ENCODE measurements at places on chromosomes 2 and 18.

DNA sequence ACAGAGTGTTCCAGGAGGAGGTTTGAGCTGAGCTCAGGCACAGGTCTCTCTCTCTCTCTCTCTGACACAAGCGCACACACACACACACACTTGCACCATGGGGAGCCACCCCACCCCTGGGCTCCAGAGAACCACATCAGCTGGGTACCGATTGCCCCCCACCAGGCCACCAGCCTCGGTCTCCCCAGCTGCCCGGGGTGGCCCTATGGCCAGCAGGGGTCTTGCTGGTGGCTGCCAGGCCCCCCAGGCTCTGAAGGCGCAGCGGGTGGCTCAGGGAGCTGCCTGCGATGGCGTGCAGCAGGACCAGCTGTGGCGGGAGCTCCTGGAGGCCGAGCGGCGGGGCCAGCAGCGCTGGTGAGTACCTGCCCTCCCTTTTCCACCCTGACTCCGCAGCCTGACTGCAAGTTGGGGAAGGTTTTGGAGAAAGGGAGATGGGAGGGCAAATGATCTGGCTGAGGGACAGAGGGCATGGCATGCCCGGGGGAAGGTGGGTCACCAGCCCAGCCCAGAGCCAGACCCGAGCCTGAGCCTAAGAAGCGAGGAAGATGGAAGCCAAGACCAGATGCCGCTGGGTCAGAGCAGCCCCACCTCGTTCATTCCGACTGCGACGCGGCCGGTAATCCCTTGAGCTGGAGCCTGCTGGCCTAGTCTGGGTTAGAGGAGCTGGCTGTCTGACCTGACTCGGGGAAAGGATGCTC, 21.9 kb upstream of the SLC66A3 start:
- no peak for DNase-seq

DNA sequence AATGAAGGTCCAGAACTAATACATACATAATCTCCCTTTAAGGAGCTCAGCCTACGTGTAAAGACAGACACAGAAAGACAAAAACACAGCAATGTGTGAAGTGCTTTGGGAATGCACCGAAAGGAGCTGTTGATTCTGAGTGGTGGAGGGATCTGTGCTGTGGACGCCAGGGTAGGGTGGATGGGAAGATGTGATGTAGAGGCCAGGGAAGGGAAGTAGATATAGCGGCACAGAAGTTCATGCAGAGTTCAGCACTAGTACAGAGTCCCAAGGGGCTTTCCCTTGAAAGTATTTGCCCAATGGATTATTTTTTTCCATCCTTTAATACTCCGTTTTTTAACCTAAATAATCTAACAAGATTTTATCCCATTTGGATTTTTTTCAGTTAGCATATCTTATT, 32.1 kb upstream of the DOCK10 start:
- no peak for DNase-seq

- no peak for DNase-seq
Observed at GRCh38 chr2:215557701-215558100, 121.8 kb upstream of the FN1 start.

DNA sequence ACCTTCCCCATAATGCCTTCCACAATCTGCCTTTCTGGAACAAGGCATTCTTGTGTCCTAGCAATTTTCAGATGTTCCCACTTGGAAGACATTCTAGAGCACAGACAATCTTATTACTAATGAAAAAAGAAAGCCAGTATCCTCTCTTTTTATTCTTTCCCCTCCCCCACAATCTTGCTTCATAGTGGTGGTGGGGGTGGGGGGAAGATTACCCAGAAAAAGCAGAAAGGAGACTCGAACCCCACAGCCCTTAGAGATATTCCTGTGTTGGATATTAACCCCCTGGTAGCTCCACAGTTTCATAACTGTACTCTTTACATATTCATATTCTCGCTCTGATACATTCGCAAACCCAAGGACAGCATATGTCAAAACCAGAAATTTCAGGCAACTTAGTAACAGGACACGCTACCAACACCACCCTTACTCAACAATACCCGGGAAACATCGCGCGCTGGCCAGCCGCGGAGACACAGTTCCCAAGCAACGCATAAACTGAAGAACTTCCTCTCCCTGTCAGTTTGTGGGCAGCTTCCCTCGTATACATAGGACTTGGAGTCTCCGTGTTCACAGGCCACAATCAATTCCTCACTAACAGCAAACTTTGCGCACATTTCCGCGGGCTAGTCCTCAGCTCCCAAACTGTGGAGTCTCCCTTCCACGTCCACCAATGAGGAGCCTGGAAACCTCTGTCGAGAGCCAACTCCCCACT, 793 bp downstream of the NR4A2 start:
- DNase-seq, result peak; percentile 64

GRCh38 chr2:218618102-218618860, 10.6 kb downstream of the PLCD4 start:
- no peak for DNase-seq

DNA sequence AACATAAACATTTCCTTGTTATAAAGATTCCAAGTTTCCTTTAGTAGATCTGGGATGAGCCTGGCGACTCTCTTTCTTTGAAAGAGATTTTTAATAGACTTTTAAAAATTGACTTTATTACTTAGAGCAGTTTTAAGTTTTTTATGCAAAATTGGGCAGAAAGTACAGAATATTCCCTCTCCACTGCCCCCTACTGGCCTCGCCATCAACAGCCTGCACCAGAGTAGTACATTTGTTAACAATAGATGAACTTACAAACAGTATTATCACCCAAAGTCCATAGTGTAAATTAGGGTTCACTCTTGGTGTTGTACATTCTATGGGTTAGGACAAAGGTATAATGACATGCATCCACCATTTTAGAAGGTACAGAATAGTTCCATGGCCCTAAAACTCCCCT, 3.9 kb downstream of the MAP3K19 start:
- DNase-seq, result no peak

DNA sequence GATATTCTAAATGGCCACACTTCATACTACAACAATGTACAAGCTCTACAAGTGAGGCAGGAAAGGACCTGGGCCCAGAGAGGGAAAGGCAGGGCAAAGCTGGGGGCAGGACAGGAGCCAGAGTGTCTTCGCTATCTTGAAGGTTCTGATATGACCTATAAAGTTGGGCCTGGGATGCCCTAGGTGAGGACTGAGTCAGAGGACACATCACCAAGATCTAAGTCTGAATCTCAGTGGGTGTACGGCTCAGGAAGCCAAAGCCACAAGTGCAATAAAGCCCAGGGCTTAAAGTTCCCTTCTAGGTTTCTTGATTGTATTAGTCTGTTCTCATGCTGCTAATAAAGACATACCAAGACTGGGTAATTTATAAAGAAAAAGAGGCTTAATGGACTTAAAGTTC, 219.1 kb downstream of the ALK start:
- DNase-seq, result no peak

- DNase-seq, result no peak
Observed at GRCh38 chr2:100266126-100266525, 56.2 kb downstream of the LONRF2 start.

DNA sequence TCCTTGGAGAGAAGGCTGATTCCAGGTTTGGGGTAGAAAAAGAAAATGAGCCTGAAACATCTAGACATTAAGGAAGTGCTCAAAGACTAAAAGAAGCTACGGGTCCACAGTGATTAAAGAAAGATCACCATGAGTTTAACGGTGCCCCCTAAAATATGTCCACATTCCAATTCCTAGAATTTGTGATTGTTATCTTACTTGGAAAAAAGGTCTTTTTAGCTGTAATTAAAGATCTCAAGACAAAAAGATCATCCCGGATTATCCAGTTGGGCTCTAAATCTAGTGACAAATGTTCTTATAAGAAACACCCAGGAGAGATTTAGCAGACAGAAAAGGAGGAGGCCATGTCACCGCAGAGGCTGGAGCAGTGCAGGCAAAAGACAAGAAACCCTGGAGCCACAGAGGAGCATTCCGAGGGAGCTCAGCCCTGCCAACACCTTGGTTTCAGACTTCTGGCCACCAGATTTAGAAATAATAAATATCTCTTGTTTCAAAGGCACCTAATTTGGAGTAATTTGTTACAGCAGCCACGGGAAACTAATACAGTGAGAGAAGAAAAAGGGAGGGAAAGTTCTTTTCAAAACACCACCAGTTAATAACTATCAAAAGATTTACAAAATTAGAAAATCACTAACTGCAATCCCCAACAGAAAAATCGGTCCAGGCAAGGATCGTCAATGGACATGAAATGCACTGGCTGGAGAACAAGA, 8.5 kb downstream of the UXS1 start:
- DNase-seq, result no peak

GRCh38 chr2:121209014-121209610, 75.9 kb downstream of the TFCP2L1 start:
- DNase-seq, result no peak

GRCh38 chr18:76725445-76725844, 96.9 kb upstream of the ZNF236 start:
- no peak for DNase-seq

GRCh38 chr2:167127135-167127534, 238.9 kb downstream of the XIRP2 start:
- peak; percentile 10 for DNase-seq

DNA sequence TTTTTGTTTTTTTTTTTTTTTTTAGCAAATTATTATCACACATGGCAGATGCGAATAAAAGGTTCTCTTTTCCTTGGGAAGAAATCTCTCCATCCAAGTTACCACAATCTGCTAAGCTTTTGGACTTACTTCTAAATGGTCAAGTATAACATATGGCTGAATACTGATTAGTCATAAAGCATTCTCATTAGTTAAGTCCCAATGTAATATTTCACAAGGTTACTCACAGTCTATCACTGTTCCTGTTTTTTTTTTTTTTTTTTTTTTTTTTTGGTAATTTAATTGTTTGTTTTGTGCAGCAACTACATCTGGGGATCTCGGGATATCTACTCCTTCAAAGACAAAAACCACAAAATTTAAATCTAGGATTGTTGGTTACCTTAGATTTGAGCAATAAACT, 771.7 kb downstream of the CPS1 start:
- peak; percentile 3 for DNase-seq

DNA sequence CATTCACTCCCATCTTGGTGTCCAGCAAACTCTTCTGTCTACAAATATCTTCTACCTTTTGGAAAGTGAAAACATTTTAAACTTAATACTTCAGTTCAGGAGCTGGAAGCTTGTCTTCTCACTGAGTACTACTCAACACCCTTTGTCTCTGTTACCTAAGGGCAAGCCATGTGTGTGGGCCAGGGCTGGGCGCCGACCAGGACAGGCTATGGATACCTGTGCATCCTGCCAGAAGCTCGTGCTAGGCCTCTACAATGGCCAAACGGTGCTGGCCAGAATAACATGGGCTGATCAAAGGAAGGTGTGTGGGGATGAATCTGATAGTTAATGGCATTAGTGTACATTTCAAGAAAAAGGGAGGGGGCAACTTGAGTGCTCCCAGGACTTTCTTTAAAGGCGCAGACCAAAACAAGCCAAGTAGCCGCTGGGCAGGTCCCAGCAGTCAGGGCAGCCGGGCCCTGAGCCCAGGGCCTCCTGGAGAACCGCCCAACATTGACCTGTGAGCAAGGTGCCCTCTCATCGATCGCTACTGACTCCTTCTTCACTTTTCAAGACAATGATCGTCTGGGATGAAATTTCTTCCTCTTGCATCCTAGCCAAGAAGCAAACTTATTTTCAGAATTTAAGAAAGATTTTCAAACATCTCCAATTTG, 29.0 kb upstream of the ID2 start:
- DNase-seq, result no peak

DNA sequence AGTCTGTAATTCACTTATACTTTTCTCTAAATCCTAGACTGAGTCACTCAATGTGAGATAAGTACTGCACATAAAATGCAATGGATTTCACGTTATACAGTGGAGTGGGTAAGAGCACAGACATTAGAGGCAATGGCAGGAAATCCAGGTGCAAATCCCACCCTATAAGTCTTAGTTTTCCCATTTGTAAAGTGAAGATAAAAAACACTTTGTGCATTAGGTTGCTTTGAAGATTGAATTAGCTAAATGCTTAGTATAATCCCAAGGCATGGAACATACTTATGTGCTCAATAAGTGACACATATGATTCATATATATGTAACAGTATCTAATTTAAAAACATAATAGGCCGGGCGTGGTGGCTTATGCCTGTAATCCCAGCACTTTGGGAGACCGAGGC, 10.5 kb downstream of the ACTG2 start:
- DNase-seq, result no peak

DNA sequence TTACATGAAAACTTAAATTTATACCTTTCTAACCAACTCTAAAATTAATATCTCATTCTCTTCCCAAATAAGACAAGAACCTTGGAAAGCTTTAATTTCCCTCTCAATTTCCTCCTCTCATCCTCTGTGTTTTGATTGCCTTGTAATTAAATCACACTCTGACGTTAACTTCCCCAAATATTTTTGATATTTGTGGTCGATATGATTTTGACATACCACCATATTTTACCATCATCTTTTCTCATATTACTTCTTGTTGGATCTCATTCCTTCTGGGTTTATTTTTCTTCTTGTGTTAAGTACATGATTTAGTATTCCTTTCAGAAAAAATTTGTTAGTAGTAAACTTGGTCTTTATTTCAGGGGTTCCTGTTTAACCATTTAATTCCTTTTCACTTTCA, 69.6 kb downstream of the RDH14 start:
- DNase-seq, result no peak

DNA sequence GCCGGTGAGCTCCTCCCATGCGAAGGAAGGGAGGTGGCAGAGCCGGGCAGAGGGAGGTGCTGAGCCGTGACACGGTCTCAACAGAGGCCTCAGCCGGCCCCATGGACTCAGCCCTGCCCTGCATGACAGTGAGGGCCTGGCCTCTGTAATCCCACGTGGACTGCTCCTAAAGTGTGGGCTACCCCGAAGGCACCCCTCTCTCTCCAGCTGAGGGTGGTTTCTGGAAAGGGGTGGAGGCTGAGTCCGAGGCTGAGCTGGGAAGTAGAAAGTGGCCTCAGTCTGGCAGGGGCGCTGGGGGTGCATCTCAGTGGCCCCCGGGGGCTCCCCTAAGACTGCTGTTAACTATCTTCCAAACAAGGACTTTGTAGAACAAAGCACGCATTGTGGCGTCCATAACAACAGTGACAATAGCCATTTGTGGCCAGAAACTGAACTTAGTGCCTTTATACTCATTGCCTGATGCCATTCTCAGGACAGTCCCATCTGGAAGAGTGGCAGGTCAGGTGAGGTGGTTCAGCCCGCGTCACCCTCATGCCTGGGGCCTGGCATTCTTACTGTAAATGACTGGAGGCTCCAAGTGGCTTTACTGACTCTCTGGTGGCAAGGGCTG, 192.4 kb downstream of the TWIST2 start:
- no peak for DNase-seq

DNA sequence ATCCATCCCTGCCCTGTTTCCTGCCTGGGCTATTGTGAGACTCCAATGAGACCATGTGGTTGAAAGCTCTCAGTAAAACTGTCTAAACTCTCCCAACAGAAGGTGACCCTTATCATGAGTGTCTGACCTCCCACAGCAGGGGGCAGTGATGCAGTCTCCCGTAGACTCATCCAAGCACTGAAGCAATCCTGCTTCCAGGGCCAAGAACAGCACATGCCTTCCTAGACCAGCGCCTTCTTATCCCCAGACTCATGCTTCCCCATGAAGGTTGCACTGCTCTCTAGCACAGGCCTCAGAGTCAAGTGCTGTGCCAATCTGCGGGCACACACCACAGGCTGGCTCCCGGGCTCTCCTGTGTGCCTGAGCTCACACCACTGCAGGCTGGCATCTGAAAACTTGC, 112.3 kb downstream of the TNS1 start:
- DNase-seq, result no peak

GRCh38 chr2:34851804-34852203, 1252.7 kb upstream of the FAM98A start:
- no peak for DNase-seq

GRCh38 chr2:105561401-105561800, 162.6 kb upstream of the FHL2 start:
- no peak for DNase-seq
